ENCODE measurements at places on chromosomes 2 and 18.

DNA sequence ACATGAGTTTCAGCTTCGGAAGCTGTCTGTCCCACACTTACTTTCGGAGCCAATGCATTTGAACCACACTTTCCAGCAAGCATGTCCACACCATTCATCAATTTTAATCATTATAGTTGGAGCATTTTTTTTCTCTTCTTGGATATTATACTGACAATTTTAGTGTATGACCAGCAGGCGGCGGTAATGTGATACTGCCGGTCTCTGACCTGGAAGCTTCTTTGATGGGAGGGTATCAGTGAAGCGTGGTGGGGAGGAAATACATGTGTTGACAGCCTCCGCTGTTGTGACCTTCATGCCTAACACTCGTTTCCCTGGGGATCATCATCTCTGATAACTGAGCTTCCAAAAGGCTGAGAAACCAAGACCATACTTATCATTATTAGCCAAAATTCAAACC, 231.7 kb downstream of the GBX2 start:
- peak; percentile 66 for DNase-seq

DNA sequence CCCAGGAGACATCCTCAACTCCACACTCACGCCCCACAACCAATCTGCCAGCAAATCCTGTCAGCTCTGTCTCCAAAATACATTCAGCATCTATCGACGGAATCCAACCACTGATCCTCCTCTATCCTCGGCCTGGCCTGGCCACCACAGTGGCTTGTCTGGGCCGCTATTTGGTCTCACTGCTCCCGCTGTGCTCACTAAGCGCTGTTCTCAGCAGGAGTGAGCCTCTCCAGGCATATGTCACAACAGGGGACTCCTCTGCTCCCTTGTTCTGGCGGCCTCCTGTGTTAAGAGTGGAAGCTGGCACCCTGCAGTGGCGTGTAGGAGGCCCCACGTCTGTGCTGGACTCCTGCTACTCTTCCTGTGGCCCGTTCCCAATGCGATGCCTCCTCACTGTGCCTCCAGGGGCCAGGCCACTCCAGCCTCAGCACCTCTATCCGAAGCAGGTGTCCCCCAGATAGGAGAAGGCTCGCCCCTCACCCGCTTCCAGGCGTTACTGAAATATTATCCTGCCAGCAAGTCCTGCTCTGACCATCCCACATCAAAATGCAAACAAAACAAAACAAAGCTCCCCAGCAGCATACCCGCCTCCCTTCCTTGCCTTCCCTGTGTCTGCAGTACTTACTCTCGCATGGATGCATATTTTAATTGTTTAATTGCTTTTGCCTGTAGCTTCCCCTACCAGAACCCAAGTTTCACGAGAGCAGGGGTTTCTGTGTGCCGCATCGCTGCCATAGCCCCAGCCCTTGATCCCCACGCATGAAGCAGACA, 39.9 kb downstream of the CENPO start:
- DNase-seq = peak; percentile 39

DNA sequence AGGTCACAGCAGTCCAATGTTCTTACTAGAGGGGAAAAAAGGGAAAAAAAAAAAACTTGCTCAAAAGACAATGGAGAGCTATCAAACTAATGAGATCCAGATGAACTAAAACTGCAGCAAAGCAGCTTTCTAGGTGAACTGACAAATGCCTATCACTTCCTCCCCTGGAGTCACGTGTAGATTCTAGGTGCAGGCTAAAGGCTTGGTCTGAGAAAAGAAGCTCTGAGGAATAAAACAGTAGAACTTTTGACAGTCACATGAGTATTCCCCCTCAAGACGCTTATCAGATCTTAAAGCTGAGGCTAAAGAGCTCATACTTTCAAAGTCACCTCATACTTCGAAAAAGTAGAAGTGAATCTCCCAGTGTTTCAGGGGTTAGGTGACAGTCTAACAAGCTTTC, 42.3 kb downstream of the SMAD2 start:
- DNase-seq = no peak

GRCh38 chr2:218729640-218730039, 19.0 kb downstream of the TTLL4 start:
- DNase-seq = no peak

- peak; percentile 74 for DNase-seq
These were observed 7.8 kb upstream of the ARMC9 start for GRCh38 chr2:231190531-231191197.

- DNase-seq = peak; percentile 47
These were observed 38.2 kb downstream of the CASP8 start for GRCh38 chr2:201298462-201299052.

- DNase-seq = no peak
These were observed 539.5 kb downstream of the NYAP2 start for GRCh38 chr2:225938991-225939390.

- peak; percentile 55 for DNase-seq
These were observed 41.9 kb downstream of the CDC42EP3 start for GRCh38 chr2:37629529-37629928.

DNA sequence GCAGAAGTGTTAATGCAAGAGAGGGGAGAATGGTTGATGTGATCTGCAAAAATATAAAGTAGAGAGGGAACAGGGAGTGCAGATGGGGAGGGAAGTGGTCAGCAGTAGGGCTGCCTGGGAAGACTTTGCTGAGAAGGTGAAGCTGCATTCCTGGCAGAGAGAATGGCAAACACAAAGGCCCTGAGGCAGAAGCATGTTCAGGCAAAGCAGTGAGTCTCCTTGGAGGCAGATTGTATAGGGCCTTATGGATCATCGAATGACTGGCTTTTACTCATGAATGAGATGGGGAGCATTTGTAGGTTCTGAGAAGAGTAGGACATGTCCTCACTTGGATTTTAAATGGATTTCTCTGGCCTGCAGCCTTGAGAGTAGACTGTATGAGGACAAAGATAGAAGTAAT, 9.5 kb downstream of the ITGA6 start:
- no peak for DNase-seq

DNA sequence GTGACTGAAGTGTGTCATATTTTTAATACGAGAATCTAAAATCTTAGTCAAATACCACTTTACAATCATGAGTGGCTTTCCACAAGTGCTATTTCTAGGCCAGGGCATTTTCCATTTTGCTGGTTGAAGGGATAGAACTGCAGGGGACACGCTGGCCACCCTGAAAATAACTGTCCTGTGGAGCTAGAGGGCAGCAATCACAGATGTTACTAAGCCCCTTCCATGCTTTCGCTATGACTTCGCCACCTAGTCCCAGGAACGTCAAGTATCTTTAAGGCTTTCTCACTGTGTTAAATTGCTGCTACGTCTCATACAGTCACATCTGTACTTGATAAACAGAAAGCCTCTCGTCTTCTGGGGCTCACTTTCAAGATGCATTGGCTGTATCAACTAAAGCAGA, 171.8 kb downstream of the CDH2 start:
- DNase-seq = no peak

DNA sequence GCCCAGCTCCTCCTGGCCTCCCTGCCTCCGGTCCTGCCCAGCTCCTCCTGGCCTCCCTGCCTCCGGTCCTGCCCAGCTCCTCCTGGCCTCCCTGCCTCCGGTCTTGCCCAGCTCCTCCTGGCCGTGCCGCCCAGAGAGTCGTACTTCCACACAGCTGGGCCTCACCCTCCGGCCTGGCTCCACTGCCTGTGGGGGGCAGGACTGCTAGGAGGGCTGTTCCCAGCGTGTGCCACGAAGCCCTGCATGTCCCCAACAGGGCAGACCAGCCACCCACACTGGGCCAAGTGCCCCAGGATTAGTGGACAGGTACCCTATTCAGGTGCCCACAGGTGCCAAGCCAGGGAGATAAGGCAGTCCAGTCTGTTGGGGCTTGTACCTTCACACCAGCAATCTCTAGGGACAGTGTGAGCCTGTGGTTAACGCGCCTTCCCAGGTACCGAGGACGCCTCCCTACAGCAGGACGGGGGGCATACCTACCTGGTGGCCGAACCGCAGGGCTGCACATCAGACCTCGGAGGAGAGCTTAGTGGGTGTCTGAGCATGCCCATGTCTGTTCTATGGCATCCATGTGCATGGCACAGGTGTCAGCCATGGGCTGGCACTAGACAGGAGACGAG, 5.3 kb downstream of the GPC1 start:
- DNase-seq = no peak

GRCh38 chr2:168700615-168701245, 101.7 kb upstream of the NOSTRIN start:
- DNase-seq = no peak

- peak; percentile 22 for DNase-seq
These were observed 103.1 kb downstream of the DTNB start for GRCh38 chr2:25570161-25570845.

DNA sequence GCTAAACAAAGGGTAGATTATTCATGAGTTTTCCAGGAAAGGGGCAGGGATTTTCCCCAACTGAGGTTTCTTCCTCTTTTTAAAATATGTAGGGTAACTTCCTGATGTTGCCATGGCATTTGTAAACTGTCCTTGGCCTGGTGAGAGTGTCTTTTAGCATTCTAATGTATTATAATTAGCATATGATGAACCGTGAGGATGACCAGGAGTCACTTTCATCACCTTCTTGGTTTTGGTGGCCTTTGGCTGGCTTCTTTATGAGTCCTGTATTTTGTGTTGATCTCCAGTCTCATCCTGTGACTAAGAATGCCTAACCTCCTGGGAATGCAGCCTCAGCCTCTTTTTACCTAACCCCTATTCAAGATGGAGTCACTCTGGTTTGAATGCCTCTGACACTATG, 391.0 kb upstream of the LINC00305 start:
- DNase-seq = no peak

DNA sequence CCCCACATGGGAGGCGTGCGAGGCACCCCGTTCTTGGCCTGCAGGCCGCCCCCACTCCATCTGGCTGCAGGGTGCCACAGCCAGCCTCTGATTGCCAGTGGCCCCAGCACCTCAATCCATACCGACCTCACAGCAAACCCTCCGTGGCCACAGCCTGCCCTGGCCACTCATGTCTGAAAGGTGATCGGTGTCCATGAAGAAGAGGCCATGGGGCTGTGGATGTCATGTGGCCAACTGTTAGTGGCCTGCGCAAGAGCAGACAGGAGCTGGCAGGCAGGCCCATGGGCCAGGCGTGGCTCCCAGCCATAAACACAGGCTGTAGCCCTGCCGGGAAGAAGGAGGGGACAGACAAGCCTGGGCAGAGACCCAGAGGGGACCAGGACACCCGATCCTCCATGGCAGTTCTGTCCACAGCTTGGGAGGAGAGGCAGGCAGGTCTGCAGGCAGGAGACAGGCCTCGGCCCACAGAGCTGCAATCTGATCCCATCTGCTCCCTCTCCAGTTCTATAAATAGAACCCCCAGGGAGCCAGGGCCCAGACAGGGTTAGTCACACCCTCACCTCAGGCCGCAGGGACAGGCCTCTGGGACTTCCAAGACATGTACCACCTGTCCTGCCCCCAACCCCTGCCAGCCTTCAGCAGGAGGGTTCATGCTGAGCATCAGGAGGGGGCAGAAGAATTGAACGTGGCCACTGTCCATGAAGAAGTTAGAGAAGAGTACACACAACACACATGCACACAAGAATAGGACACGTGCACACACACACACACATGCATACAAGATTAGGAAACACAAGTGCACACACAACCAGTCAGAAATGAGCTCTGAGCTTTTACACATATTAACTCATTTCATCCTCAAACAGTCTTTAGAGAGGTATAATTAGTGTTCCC, 16.9 kb downstream of the STEAP3 start:
- peak; percentile 86 for DNase-seq

DNA sequence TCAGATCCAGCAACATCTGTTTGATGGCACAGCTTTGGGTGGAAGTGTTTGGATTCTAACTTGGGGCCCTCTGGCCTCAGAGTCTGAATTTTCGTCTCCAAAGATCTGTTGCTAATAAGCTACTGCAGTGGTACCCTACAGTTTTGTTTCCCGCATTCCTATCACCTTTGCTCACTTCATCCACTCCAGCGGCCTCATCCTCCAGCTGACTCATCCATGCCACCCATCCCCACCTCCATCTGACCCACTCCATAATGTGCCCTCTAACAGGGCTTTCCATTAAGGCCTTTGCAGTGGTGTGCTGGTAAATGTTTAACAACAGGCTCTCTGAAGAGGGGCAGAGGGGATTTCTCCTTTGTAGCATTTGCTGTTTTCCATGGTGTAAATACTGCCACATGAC, 225.5 kb downstream of the TGIF1 start:
- DNase-seq = no peak

- DNase-seq = peak; percentile 72
These were observed 41.9 kb downstream of the ZNF521 start for GRCh38 chr18:25310045-25310444.

GRCh38 chr2:109295070-109295780, 166.2 kb downstream of the SH3RF3 start:
- no peak for DNase-seq

DNA sequence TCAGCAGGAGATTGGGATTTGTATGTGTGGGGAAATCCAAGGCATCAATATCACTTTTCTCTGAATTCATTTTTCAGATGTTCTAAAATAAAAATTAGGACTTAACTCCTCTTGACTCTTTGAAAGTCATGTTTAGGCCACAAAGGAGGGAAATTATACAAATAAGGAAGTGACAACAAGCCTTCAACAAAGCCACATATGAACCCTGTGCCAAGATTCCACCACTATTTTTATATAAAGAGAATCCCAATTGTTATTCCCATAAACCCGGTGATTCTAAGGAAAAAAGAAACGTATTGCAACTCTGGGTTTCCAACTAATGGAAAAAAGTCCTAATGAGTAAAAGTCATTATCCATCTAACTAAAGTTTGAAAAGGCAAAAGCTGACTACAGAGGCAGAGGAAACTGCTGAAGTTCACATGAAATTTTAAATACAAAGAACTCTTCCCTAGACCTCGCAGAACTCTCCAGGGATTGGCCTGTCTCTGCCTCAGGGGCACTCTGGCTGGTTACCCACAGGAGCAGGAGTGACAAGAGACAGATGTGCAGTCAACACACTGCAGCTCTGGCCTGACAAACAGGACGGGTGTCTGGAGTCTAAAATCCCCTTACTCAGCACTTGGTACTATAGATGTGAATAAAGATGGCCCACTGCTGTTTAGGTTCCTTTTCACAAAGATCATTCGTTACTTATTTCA, 11.5 kb downstream of the NPC1 start:
- DNase-seq = no peak

DNA sequence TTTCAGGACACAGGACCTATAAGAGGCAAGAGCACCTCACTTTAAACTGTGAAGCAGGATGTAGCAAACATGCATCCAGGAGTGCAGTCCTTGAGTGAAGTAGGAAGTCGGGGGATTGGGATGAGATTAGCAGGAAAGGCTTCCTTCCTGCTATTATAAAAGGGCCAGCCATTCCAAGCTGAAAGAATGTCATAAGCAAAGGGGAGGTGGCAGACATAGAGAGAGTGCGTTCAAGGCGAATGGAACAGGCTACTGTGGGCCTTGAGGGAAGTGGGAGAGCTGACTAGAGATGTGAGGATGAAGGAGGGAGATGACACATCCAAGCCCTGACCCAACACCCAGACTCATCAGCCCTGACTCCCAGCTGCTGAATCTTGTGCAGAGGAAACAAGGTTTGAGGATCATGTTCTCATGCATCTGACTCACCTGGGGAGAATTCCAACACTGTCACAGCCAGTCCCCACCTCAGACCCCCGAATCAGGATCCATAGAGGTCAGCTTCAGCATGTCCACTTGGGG, 63.9 kb downstream of the GYPC start:
- DNase-seq = peak; percentile 20

DNA sequence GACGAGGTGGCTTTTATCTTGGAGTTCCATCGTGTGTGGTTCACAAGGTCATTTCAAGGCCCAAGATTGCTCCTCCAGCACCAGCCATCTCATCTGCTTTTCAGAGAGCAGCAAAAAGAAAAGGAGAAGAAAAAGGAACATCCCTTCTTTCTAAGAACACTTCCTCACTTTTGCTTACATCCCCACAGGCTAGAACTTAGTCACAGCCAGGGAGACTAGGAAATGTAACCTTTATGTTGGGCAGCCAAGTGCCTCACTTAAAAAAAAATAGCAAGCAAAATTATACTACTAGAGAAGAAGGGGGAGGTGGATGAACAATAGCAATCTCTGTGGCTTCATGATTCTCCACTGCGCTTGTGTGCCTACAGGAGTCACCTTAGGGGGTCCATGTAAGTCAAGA, 141.8 kb downstream of the SMAD2 start:
- DNase-seq = no peak

Data from choroid plexus epithelial cell (primary cell).